Activated CD4-positive, alpha-beta T cell treated with anti-CD3 and anti-CD28 coated beads, Interleukin-10, Interleukin-2, amounts not matched to agents 100 ng/mL and 50 ng/mL, durations not matched to agents 16 hours and 8 hours (primary cell): ENCODE measurements at places on chromosomes 2 and 18.
A peak's percentile ranks its signal among the peaks of the same experiment; 100 is the strongest.

- peak; percentile 54 for DNase-seq
These were observed 759 bp downstream of the PPP4R3B start for GRCh38 chr2:55616551-55617174.

GRCh38 chr2:173358616-173359015, 3.9 kb downstream of the CDCA7 start:
- DNase-seq: peak; percentile 45

DNA sequence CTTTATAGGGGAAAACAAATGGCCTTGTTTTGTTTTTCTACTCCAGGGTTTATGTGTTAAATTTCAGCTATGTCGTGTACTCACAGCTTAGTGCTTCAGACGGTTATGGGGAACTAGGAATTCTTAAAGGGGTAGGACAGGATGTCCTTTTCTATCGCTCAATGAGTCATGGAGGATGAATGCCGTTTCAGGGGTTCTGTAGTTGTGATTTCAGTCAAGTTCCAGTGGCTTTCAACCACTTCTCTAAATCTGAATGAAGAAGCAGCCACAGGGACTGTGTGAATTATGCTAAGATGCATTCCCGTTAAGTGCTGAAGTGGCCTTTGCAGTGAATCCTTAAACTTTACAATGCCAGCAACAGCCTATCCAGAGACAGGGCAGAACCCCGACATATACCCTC, 1231.7 kb upstream of the ZEB2 start:
- DNase-seq: peak; percentile 70

- DNase-seq: no peak
These were observed 104.0 kb upstream of the MGAT5 start for GRCh38 chr2:134149904-134150303.

- peak; percentile 50 for DNase-seq
These were observed 230.6 kb upstream of the EPAS1 start for GRCh38 chr2:46066601-46067000.

DNA sequence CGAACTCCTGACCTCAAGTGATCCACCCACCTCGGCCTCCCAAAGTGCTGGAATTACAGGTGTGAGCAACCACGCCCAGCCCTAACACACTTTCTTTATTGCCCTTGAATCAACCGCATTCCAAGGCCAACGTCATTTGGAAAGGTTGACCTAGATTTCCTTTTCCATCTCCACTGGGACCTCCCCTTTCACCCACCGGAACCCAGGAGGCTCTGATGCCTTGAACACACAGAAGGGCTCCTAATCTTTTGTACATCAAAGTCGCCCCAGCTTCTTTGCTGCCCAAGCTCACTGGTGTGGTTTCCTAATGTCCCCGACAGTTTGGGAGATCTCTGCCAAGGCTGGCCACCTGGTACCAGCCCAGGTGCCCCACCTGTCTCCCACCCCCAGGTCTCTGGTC, 46.2 kb upstream of the CAB39 start:
- DNase-seq: no peak

DNA sequence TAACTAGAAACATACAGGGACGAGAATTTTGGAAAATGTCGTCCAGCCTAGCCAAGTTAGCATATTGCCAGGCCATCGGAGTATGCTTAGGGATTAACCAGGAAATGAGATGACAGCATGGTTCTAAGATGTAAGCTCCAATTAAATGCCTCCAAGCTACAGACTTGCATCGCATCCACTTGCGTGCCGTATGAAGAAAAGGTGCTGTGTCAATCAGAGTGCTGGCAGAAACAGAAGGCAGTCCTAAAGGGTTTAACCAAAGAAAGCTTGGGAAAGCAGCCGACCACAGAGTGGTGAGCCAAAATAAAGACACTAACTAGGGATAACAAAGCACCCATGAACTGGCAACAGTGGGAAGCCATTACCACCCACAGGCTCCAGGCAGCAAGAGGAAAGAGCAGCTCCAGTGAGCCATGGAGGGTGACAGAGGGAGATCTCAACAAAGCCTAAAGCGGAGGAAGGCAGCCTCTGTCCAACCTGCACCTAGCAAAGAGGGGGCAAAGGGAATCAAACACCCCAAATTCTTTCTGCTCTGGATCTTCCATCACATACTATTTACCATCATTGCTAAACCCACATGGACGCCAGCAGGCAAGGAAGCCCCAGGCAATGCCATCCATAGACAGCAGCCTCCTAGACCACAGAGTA, 27.6 kb upstream of the SOCS6 start:
- no peak for DNase-seq

DNA sequence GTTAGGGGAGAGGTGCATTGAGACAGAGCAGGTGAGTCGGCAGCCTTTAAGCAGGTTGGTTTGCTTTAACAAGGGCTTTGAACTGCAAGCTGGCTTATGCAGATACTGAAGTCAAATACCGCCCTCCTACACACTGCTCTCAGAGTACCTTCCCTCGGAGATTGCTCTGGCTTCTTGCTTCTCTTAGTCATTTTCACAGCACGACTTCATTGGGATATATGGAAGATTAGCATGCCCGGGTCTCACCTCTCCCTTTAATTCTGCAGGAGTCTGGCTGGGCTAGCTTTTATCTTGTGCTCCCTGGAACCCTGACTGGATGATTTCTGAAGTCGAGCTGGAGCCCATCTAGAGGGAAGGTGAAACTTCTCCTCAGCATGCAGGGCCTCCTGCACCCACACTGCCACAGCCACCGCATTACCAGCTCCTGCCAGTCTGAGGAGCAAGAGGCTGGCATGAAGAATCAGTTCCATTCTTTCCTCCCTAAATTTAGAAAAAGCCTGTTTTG, 395.5 kb upstream of the HNRNPA3 start:
- no peak for DNase-seq

DNA sequence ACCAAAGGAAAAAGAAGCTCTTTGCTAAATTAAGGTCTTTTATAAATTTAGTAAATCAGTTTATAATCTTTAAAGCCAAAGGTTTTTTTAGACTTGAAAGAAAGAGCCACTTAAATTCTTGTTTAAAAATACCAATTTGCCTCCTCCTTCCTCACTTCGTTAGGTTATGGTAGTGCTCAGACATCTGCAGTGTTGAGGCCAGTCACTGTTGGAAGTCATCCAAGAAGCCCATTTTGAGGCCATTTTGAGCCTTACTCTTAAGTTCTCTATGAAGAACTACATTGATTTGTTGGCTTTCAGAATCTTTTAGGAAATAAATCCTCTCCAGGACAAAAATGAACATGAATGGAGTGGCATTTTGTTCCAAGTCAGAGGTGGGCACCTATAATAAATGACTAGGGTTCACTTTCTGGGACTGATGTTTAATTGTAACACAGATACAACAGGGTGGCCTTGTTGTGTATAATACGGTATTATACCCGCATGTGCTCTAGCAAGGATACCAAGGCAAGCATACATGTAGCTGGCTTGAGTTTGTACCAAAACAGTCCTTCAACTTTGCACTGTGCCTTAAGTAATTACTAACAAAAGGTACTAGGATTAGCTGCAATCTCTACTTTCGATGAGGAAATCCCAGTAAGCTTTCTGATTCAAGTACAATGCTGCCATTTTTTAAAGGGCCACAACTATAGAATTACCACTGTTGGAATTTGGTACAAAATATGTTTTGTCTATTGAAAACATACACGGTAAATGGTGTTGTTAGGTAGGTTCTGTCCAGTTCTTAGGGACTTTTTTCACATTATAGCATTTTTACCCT, 22.8 kb downstream of the SLC66A3 start:
- no peak for DNase-seq

GRCh38 chr18:6255886-6256285, 158.8 kb downstream of the L3MBTL4 start:
- DNase-seq: no peak

GRCh38 chr2:60479226-60480088, 74.0 kb downstream of the BCL11A start:
- DNase-seq: no peak

DNA sequence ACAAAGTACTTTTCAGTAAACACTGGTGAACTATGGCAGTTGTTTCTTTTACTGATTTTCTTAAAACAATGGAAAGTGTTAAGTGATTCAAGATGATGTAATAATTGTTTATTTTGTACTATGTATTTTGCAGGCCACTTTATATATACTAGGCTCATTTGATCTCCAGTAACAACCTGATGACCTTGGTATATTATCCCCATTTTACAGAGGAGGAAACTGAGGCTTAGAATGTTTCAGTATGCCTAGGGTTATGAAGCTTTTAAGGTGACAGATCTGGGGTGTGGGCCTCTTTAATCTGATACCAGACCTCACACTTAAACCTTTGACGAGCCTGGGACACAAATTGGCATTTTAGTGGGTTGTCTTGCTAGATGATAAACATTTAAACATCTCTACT, 63.2 kb downstream of the ITGB1BP1 start:
- no peak for DNase-seq

DNA sequence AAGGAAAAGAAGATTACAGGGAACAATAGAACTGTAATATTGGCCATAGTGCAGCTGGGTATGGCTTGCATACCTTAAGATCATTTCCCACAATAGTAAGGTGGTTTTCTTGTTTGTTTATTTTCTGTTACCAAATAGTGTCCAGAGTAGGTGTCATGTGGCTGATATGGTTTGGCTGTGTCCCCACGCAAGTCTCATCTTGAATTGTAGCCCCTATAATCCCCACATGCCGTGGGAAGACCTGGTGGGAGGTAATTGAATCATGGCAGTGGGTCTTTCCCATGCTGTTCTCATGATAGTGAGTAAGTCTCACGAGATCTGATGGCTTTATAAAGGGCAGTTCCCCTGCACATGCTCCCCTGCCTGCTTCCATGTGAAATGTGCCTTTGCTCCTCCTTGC, 190.1 kb downstream of the ICOS start:
- DNase-seq: no peak

DNA sequence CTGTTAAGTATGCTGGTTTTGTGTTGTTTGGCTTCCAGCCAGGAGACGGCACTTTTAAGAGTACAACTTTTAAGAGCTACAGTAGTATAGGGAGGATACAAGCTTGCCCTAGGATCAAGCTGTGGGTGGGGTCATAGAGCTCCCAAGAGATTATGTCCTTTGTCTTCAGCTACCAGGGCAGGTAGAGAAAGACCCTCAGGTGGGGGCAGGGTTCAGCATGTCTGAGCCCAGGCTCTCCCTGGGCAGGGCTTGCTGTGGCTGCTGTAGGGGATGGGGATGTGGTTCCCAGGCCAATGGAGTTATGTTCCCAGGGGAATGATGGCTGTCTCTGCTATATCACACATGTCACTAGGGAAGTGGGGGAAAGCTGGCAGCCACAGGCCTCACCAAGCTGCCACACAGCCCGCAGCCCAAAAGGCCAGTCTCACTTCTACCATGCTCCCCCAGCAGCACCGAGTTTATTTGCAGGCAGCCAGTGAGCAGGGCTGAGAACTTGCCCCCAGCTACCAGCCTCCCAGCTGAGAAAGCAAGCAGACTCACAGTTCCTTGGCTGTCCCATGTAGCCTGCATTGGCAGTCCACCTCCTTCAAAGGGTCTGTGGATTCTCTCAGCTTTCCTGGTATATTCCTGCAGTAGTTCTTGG, 105.7 kb upstream of the ERBB4 start:
- DNase-seq: no peak

DNA sequence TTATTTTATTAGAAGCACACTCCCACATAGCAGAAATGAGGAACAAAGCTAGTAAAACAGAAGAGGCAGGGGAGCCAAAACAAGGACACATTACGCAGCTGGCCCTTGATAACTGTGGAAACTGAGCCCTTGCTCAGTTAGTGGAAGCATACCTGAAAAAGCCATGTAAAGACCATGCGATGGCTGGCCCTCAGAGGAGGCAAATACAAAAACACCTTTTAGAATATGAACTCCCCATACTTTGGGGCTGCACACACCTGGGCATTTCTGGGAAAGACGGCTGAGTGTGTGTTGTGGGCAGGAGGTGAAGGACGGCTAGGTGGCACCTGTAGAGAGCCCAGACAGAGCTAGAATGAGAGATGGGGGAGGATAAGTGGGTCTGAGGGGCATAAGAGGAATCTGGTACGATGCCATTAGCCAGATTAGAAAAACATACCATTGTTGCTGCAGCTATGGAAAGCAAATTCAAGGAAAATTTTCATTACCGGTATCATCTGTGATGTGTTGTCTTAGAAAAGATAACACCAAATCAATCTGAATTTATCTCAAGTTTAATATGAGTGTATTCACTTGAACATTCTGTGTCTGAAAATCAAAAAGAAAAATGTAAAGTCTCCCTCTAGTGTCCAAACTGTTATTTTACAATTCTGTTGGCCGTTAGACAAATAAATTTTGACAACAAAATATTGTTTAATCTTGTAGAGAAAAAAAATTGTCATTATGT, 45.2 kb upstream of the SULT1C3 start:
- no peak for DNase-seq

- DNase-seq: no peak
These were observed 516.9 kb downstream of the PIK3C3 start for GRCh38 chr18:42471885-42472284.

- DNase-seq: no peak
These were observed 799.6 kb upstream of the HS6ST1 start for GRCh38 chr2:129118296-129118695.

GRCh38 chr2:16400127-16400623, 265.5 kb downstream of the CYRIA start:
- DNase-seq: no peak

GRCh38 chr2:25079050-25079635, 37.3 kb downstream of the EFR3B start:
- DNase-seq: no peak

GRCh38 chr2:61433606-61434005, 37.3 kb downstream of the USP34 start:
- no peak for DNase-seq

GRCh38 chr2:130328710-130329109, 14.0 kb upstream of the IMP4 start:
- no peak for DNase-seq

DNA sequence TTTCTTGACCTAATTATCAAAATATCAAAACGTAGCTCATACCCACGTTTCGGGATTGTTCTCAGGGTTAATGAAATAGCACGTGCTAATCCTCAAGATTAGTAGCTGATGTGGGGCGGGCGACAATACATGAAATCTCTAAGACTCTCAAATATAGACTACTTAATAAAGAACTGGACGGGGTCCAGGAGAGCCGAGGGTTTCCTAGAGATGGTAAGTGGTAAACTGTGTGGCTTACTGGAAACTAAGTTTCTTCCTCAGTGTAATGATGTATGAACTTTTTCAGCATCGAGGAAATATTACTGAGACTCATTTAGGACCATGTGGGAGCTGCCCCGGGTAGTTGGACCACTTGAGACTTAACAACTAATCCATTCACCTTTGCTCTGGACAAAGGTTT, 453.3 kb upstream of the SALL3 start:
- no peak for DNase-seq

DNA sequence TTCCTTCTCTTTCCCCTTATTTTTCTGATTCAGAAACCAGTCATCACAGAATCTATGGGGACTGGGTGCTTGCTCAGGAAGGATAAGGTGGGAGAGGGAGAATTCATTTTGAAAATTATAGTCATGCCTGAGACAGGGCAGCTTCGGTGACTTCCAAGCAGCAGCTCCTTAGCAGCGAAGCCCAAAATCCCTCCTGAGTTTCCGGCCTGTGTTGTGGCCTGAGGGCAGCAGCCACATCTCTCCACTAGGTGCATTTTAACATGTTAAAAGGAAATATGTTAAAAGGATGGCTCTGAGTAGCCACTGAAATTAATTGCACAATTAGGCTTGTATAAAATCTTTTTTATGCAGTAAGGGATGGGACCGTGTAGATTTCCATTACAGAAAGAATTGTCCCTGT, 207.0 kb upstream of the RAB12 start:
- DNase-seq: no peak
